ENCODE measurements at places on chromosomes 5 and 9.
A peak's percentile ranks its signal among the peaks of the same experiment; 100 is the strongest.

DNA sequence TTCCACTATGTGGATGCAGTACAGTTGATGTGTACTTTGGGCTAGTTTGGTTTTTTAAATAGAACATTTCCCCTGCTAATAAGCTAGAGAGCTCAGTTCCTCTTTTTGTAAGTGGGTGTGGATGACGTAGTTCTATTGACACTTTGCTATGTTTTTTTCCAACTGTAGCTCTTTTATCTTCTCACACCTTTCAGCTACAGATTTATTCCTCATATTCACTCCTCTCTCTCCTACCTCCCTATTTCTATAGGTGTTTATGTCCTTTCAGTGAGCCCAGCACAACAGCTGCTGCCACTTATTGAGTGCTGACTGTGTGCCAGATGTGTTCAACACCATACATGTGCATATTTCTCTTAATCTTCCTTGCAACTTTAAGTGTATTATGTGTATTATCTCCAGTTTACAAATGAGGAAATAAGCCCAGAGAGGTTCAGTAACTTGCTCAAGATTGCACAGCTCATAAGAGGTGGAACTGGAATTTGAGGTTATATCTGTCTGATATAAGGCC lies 215.7 kb downstream of the SEMA6A start:
- peak; percentile 55 for DNase-seq

DNA sequence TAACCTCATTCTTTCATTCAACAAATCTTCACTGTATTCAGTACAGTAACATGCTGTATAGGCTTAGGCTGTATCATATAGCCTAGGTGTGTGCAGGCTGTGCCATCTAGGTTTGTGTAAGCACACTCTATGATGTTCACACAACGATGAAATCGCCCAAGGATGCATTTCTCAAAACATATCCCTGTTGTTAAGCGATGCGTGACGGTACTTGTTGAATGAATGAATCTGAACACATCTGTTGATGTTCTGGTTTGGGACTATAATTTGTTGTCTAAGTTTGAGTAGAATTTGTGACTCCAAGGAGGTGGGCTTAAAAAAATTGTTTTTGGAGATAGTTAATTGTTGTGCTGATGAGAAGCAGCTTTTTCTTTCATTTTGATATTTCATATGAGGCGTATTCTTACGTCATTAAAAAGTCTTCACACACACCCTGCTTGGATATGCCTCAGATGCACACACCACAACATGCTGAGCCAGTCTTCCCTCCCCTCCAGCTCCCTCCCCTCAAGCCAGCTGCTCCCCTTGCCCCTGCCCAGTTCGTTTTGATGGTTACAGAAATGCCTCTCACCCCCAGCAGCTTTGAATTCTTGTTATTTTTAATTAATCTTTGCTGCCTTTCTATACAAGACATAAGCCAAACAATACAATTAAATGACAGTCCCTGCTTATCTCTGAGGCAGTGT lies 5.5 kb upstream of the PSAT1 start:
- DNase-seq: no peak

DNA sequence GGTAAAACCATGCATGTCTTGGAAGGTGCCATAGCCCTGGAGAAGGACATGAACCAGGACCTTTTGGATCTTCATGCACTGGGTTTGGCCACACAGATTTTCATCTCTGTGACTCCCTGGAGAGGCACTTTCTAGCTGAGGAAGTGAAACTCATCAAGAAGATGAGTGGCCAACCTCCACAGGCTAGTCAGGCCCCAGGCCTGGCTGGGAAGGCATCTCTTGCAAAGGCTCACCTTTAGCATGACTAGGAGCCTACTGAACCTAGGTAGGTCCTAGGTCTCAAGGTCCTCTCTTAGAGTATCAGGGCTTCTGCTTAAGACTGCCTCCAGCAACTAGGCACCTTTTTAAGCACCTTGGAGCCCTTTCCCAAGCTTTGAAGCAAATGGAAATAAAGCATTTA lies 1448.7 kb upstream of the ACO1 start:
- DNase-seq: no peak

DNA sequence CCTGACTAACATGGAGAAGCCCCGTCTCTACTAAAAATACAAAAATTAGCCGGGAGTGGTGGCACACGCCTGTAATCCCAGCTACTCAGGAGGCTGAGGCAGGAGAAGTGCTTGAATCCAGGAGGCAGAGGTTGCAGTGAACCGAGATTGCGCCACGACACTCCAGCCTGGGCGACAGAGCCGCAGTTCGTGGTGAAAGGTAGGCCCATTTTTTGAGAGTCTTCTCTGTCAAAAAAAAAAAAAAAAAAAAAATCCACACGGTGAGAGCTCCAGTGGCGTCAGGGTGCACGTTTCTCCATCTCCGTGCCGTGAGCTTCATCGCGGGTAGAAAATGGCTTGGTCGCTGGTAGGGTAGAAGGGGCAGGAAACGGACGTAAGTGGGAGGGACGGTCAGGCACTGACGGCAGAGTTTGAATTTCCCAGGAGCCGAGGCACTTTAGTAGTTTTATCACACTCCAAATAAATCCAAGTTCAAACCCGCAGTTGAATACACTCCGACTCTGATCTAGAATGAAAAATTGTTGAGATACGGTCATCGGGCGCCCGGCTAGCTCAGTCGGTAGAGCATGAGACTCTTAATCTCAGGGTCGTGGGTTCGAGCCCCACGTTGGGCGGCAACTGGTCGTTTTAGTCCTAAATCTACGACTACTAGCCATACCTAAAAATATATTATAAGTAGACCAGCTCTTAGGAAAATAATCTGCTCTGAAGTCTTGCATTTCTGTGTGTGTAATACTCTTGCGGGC lies 2.4 kb upstream of the TRIM7 start:
- DNase-seq: no peak

- DNase-seq: no peak
These were observed 1.3 kb downstream of the CD74 start for GRCh38 chr5:150411245-150411979.

GRCh38 chr9:13429301-13430190 lies 150.1 kb upstream of the MPDZ start:
- no peak for DNase-seq

- no peak for DNase-seq
These were observed 216.8 kb upstream of the PIK3R1 start for GRCh38 chr5:67998709-67999261.

DNA sequence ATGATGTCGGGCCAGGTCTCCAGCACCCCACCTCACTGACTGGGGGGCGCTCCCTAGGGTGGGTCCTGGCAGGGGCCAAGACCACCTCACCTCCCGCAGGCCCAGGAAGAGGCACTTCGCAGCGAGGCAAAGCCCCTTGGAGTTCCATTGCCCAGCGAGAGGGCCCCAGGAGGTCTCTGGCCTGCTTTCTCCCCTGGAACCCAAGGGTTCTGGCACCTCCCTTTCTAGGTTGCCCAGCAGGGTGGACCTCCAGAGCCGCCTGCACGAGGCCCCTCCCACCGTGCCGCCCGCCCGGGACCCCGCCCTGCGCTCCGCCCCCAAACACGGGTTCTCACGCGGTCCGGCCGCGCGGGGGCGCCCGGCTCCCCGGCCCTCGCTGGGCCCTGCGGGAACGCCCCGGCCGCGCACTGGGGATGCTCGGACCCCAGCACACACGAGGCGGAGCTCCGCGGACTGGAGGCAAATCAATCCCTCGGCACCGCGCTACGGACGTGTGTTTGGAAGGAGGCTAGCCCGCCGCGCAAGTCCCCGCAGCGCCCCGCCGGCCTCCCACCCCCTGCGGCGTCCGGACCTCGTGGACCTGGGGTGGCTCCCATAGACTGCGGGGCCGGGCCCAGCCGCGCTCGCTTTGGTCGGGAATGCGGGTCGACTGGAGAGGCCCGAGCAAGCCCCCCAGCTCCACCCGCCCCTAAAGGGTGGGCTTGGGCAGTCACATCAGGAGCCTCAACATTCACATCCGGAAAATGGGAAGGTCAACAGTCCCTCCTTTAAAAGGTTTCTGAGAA lies 99.5 kb upstream of the LMX1B start:
- peak; percentile 53 for DNase-seq

- DNase-seq: no peak
These were observed 34.4 kb downstream of the COL23A1 start for GRCh38 chr5:178555771-178556211.

DNA sequence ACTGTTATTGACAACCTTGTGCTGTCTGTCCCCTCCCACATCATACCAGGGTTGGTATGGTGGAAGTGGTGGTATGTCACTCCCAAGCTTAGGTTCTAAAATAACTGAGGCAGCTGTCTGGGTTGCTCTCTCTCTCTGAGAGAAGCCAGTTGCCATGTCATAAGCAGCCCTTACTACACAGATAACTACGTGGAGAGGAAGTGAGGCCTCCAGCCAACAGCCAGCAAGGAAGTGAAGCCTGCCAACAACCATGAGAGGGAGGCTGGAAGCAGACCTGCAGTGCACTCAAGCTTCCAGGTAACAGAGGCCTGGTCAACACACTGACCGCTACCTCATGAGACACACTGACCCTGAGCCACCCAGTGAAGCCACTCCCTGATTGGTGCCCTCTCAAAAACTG lies 18.6 kb downstream of the CTNNAL1 start:
- no peak for DNase-seq

- DNase-seq: no peak
These were observed 42.1 kb upstream of the RARS1 start for GRCh38 chr5:168443950-168444700.

DNA sequence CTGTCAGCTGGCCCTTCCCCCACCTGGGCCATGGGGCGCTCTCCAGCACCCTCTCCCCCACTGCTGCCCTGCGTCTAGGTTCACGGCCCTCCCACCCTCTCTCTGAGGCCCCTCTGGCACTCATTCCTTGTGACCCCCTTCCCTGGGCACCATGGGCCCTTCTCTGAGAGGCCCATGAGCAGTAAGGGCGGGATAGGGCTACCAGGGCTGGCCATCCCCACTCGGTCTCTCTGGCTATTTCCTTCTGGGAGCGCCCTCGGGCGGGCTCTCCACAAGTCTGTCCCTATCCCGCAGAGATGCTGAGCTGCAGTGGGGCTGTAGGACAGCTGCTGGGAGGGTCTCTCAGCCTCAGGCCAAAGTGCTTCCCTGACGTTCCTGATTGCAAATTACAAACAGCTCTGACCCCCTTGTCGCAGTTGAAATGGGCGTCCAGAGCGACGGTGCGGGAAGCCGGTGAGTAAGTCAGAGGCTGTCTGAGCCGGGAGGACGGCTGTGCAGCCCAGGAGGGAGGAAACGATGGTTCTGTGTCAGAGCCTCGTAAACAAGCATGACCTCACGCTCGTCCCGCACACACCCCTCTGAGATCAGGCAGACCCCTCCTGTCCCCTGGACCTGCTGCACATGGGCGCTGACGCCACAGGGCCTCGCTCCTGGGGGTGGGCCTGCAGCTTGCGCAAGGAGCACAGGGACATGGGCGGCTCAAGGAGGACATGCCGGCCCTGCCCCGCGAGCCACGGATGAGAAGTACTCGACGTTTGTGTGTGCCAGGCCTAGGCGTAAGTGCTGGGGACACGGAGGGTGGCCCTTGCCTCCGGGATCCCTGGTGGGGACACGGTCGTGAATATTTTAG lies 36.3 kb upstream of the GFPT2 start:
- DNase-seq: no peak

DNA sequence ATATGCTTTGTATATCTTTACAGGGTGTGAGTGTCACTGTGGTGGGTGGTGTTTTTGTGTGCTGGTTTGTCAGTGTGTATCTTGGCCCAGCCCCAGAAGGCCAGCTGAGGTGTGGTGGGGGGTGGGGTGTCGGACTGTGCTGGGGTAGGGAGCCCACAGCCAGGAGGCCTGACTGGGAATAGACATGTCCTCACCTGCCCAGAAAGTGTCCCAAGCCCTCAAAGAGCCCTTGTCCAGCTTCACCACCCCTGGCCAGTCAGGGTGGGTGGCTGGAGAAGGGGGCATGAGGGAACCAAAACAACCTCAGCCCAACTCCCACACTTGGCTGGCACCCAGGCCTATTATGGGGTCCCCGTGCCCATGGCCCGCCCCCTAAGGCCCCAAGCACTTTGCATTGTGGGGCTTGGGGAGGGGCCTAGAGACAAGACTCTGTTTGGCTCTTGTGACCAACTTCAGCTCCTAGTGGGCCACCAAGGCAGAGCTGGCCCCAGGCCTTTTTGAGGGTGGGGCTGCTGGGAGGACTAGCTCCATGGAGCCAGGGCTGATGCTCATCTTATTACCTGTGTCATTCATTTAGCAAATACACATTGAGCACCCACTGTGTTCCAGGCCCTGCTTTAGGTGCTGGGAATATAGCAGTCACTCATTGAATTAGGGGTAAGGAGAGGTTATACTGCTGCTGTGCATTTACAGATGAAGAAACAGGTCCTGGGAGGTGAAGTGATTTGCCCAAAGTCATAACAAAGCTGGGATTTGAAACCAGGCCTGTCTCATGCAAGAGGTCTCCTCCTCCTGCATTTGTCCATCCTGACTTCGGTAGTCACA lies 56.2 kb upstream of the PSD2 start:
- DNase-seq: no peak

- no peak for DNase-seq
These were observed 19.1 kb downstream of the TNFSF8 start for GRCh38 chr9:114911167-114911821.

DNA sequence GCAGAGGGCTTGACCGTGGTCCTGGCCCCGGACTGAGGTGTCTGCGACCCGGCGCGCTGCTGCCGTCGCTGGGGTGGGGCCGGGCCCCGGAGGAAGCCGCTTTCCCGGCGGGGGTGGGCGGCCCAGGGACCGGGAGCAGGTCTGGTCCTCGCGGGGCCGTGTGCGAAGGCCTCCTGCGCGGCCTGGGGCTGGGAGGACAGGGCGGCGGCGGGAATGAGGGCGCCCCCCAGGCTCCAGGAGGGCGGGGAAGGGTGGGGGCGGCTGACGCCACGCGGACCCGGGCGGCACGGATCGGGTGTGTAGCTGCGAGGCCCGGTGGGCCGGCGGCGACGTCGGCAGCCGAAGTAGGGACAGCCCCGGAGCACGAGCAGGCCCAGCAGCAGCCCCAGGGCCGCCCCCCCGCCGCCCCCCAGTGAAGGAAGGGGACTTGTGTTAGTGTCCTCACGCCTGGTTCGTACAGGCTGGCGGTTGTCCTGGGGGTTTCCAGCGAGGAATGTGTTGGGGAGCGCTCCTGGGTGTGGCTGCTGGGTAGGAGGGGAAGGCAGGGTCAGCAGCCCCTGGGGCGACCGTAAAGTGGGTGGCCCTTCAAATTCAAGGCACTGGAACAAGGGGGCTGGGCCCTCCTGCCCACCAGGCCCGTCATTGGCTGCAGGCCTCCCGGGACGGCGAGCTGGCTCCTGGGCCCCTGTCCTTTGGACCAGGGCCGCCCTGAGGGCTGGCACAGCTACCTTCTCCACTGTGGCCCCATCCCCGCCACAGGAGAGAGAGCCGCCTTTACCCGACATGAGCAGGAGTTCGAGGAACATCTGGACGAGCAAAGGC lies 597 bp upstream of the TMEM250 start:
- DNase-seq: no peak

- DNase-seq: no peak
These were observed 289.2 kb upstream of the NMUR2 start for GRCh38 chr5:152694231-152694630.

GRCh38 chr5:137091472-137091871 lies 407.7 kb downstream of the SPOCK1 start:
- DNase-seq: no peak

- no peak for DNase-seq
These were observed 259.1 kb downstream of the SYK start for GRCh38 chr9:91060520-91061343.

DNA sequence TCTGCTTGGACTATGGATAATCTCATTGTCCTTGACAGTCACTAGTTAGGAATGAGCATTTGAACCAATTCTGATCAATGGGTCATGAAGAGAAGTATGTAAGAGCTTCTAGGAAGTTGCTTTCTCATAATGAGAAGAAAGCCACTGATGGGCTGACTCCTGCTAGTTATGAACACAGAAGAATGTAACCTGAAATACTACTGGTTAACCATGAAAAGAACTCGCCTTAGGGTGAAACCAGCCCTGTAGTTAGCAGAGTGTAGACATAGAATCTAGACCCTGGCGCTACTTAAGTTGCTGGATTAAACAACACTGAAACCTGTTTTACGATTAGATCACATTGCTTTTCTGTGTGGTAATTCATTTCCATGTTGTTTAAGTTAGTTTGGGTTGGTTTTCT lies 26.6 kb downstream of the SLF1 start:
- DNase-seq: no peak

Data from GM19239 (cell line).